ENCODE measurements at places on chromosomes 1 and 21.
A peak's percentile ranks its signal among the peaks of the same experiment; 100 is the strongest.

DNA sequence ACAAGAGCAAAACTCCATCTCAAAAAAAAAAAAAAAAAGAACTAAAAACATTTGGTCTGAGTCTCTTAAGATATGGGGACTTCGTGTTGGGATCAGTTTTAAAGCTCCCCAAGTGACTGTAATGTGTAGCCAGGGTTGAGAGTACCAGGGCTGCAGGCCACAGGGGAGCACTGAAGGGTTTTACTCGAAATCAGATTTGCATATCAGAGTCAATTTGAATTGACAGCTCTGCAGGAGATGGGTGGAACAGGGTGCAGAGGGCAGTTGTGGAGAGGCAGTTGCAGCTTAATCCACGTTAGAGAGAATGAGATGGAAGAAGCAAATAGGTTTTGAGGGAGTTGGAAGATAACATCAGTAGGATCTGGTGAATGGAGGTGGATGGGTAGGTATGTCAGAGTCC, 20.6 kb upstream of the ELOA start:
- DNase-seq = no peak

GRCh38 chr1:174875306-174875705, 124.4 kb upstream of the CACYBP start:
- DNase-seq = no peak

- peak; percentile 26 for DNase-seq
These were observed 14.9 kb downstream of the TTC34 start for GRCh38 chr1:2786329-2787162.

DNA sequence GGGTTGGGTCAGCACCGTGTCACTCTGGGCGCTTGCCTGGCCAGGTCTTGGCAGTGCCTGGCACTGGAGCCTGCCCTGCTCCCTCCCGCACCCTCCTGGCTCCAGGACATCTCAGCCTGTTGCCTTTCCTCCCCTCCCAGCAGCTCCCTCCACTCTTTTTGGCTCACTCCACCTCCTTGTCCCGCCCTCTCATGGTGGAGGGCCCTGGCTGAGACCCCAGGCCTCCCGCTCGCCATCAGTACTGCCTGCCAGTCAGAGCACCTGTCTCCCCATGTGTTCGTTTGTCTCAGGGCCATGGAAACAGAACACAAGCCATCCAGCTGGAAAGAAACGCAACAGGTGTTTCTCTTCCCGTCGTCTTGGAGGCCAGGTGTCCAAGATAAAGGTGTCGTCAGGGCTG, 61.0 kb downstream of the B3GALT5 start:
- DNase-seq = no peak

DNA sequence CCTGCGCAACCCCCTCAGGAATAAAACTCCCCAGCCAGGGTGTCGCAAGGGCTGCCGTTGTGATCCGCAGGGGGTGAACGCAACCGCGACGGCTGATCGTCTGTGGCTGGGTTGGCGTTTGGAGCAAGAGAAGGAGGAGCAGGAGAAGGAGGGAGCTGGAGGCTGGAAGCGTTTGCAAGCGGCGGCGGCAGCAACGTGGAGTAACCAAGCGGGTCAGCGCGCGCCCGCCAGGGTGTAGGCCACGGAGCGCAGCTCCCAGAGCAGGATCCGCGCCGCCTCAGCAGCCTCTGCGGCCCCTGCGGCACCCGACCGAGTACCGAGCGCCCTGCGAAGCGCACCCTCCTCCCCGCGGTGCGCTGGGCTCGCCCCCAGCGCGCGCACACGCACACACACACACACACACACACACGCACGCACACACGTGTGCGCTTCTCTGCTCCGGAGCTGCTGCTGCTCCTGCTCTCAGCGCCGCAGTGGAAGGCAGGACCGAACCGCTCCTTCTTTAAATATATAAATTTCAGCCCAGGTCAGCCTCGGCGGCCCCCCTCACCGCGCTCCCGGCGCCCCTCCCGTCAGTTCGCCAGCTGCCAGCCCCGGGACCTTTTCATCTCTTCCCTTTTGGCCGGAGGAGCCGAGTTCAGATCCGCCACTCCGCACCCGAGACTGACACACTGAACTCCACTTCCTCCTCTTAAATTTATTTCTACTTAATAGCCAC, 696 bp downstream of the TGFB2 start:
- DNase-seq = no peak

- no peak for DNase-seq
These were observed 8.8 kb downstream of the FMN2 start for GRCh38 chr1:240100371-240100934.
